ENCODE measurements at places on chromosomes 11 and 22. TPM values are rescaled to one million over a fixed set of nuclear protein-coding genes. Genes with fewer than 3 reads are reported as not detected.

GRCh38 chr22:23107487-23108248, 34.1 kb downstream of the RSPH14 start:
- DNase-seq: no peak

GRCh38 chr22:37275622-37276021, 6.7 kb upstream of the CYTH4 start:
- no peak for DNase-seq

DNA sequence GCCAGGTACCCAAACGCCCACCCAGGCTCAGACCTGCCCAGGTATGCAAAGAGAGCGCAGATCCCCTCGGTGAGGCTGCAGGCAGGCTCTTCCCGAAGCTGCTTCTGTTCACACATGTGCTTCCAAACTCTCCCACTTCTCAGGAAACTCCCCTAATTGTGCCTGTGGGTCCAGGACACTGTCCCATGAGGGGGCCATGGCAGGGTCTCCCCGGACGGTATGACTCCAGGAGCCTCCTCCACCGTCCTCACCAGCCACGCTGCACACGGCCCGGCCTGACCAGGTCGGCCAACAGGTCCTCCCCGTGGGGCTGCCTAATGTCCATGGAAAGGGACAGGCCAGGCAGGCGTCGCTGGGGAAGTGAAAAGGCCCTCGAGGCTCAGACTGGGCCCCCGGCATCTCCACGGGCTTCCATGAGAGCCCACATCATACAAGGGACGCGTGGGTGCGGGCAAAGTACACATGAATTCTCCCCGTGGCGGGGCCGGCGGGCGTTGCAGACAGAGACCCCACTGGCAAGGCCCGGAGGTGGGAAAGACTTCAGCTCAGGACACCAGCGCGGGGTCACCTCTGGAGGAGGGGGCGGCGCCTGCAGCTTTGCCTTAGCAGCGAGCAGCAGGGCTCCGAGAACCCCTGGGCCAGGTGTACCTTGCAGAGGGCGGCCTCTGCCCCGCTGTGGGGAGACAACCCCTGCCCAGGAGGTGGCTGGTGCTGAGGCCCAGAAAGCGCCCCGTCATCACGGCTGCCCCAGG, 526.1 kb downstream of the BRD1 start:
- DNase-seq: no peak

SMIM35 gene
- polyA plus RNA-seq: 0.17 TPM

PLAAT5 gene
- 0.50 TPM for polyA plus RNA-seq
